ENCODE measurements at places on chromosomes 5 and 9. TPM values are rescaled to one million over a fixed set of nuclear protein-coding genes. Genes with fewer than 3 reads are reported as not detected.

Gene TOR2A
- 2.4 TPM for polyA plus RNA-seq

Gene KCNIP1
- polyA plus RNA-seq, result 148 TPM

Gene PDE8B
- polyA plus RNA-seq, result 21.6 TPM

Gene NCS1
- polyA plus RNA-seq, result 25.8 TPM

Gene CAPSL
- polyA plus RNA-seq, result 0.50 TPM

Gene F12
- 1.3 TPM for polyA plus RNA-seq

Gene DMRT3
- not detected for polyA plus RNA-seq

Gene CDX1
- not detected for polyA plus RNA-seq

Gene OR1Q1
- not detected for polyA plus RNA-seq

Gene PCDHB8
- not detected for polyA plus RNA-seq

Gene EQTN
- polyA plus RNA-seq, result 15.1 TPM

Gene COX7C
- 5,040 TPM for polyA plus RNA-seq

Gene UBE2QL1
- 32.3 TPM for polyA plus RNA-seq

Gene CCDC183
- not detected for polyA plus RNA-seq

Gene SLCO6A1
- not detected for polyA plus RNA-seq

Gene C5orf46
- polyA plus RNA-seq, result not detected

Gene BHMT2
- not detected for polyA plus RNA-seq

Gene IL5
- not detected for polyA plus RNA-seq

Gene NPR3
- polyA plus RNA-seq, result not detected

Gene CCDC152
- polyA plus RNA-seq, result 60.9 TPM

Gene COL15A1
- polyA plus RNA-seq, result not detected

Gene VAV2
- 0.12 TPM for polyA plus RNA-seq

Gene PCDHGB5
- polyA plus RNA-seq, result not detected

Gene SLC36A2
- not detected for polyA plus RNA-seq

Gene ABCA1
- polyA plus RNA-seq, result 1.9 TPM

Gene LHFPL2
- 1.2 TPM for polyA plus RNA-seq

Gene IL13
- not detected for polyA plus RNA-seq

Gene POU5F2
- 0.14 TPM for polyA plus RNA-seq

Gene CDH6
- 22.3 TPM for polyA plus RNA-seq

Gene PCDHGB4
- polyA plus RNA-seq, result 2.1 TPM

Gene CACFD1
- polyA plus RNA-seq, result 1.3 TPM

Gene SPDL1
- 11.4 TPM for polyA plus RNA-seq

Gene PCDHGA8
- polyA plus RNA-seq, result 0.13 TPM

Gene DAB2
- polyA plus RNA-seq, result 35.2 TPM

Gene DPH7
- polyA plus RNA-seq, result 2.9 TPM

Gene ARID3C
- polyA plus RNA-seq, result not detected
